ENCODE measurements at places on chromosomes 5 and 9.

DNA sequence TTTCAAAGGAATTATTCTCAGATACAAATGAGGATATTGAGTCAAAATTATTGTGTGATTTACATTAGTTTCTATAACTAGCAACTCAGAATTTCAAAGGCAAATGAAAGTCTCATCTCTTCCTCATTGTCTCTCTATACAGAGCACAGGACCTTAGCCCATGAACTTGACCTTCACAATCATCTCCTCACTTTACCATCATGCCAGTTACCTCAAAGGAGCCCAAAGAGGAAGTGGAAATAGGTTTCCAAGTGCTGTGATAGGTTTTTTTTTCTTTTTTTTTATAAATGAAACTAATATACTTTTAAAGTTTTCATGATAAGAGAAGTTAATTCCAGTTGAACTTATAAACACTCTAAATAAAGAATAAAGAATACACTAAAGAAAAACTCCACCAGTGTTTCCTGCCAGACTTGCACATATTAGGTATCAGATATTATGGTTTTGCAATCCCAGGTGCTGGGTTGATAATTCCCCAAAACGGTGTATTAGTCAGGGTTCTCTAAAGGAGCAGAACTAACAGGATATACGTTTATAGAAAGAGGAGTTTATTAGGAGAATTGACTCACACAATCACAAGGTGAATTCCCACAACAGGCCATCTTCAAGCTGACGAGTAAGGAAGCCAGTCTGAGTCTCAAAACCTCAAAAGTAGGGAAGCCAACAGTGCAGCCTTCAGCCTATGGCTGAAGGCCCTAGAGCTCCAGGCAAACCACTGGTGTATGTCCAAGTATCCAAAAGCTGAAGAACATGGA lies 50.1 kb upstream of the ADAMTS16 start:
- DNase-seq = no peak

GRCh38 chr5:95919658-95920057 lies 42.0 kb downstream of the ELL2 start:
- no peak for DNase-seq

DNA sequence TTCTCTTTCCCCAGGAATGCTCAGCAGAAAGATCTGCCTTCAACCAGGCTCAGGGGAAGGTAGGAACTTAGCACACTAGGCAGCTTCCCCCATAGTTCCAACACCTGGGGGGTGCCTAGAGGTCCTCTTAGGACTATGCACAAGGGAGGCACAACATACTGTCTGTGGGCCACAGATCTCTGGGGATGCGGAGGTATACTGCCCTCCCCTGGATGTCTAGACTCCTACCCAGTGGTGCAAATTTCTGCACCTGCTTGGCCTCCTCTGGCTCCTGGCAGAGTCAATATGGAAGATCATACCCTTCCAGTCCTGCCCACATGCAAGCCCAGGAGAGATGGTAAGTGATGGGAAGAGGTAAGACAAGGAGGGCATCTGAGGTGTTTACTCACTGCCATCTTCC lies 247.5 kb upstream of the DAPK1 start:
- DNase-seq = no peak

DNA sequence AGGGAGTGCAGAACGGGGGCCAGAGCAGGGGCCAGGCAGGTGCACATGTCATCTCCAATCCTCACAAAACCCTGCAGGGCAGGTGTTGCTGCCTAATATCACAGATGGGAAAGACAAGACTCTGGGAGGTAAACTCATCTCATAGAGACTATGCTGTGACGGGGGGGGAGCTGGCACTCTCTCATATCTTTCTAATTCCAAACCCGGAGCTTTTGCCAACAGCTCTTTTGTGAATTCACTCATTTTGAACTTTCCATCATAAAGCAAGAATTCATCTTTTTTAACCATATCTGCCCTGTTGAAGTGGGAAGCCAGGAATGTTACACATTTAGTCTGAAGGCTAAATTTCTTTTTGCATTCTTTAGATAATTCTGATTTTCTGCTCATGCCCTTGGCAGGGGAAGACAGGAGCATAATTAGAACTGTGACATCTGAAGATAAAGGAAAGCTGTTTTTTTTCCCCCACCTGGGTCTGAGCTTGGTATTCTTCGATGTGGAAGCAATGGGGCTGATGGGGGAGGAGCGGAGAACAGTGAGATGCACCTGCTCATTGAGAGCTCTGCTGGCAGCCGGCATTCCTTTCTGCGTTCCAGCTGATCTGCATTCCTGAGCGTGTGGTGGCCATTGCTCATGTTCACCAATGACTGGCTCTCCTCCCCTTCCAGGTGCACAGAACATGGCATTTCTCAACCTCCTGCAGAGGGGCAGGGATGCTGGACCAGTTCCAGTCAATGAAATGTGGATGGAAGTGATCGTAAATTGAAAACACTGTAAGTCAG lies 159.2 kb downstream of the NSG2 start:
- no peak for DNase-seq

GRCh38 chr9:33120620-33121019 lies 44.1 kb upstream of the SMU1 start:
- DNase-seq = no peak

GRCh38 chr9:131119600-131119999 lies 5.8 kb upstream of the NUP214 start:
- peak; percentile 57 for DNase-seq

- DNase-seq = no peak
These were observed 58.9 kb upstream of the MCCC2 start for GRCh38 chr5:71528206-71528605.

DNA sequence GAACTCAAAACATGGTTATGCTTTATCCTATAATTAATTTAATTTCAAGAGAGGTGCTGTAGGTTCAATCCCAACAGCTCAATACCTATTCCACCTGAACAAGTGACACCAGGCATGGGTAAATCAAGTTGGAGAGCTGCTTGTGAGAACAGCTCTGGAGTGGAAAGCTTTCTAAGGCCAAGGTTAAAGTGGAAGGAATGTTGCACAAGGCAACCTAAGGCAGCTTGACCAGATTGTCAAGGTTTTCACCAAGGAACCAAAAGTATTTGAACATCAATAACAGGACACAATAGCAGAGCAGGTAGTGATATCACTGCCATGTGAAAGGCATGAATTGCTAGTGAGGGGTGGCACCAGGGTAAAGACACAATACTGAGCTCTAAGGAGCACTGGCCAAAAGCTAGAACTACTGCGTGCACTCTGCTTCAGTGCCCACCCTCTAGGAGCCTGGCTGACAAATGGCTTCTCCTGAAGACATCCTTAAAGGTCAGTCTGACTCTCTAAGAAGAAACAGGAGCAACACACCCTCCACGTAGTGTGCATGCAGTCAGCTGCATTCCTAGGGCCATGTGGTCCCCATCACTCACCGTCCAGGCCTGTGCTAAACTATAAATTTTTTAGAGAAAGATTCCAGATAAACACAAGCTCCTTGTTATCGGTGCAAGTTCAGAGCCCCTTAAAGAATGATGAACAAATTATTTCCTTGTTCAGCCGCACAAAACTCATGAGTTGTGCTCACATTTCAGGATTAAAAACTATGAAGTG lies 677.7 kb upstream of the KLF4 start:
- no peak for DNase-seq

GRCh38 chr5:107792940-107793339 lies 122.2 kb upstream of the EFNA5 start:
- DNase-seq = no peak

DNA sequence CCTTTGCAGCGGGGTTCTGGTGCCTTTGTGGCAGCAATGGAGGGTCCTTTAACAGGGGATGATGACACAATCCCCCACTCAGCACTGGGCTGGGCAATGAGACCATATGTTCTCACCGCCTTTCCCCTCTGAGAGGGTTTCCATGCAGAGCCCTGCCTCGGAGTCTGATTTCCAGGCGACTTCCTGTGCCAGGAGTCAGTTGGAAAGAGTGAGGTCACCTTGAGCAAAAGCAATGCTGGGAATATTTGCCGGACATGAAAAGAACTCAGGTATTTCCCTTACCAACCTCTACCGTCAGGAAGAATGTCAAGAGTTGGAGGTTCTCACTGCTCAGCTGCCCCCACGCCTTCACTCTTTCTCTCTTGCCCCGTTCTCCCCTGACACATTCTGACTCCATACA lies 284.2 kb upstream of the IRX1 start:
- no peak for DNase-seq

- no peak for DNase-seq
These were observed 106.4 kb upstream of the STARD4 start for GRCh38 chr5:111618623-111619271.

GRCh38 chr9:114497236-114497635 lies 8.0 kb downstream of the WHRN start:
- DNase-seq = no peak

GRCh38 chr5:167639273-167639672 lies 652.2 kb upstream of the WWC1 start:
- no peak for DNase-seq

DNA sequence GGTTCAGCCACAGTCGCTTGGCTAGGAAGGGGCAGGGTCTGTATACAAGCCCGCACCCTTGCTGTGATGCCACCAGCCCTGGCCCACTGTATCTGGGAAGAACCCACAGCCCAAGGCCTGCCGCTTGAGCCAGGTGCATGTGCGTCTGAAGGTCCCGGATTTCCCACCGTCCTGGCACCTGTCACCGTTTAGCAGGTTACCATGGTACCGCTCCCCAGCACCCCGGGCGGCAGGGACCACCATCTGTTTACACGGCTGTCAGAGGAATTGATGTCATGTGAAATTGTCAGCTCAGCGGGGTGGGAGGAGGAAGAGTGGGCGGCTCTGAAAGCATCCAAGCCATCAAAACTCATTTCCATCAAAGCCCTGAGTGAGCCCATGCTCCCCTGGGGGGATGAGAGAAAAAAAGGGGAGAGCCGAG lies 92.7 kb downstream of the HRH2 start:
- no peak for DNase-seq

DNA sequence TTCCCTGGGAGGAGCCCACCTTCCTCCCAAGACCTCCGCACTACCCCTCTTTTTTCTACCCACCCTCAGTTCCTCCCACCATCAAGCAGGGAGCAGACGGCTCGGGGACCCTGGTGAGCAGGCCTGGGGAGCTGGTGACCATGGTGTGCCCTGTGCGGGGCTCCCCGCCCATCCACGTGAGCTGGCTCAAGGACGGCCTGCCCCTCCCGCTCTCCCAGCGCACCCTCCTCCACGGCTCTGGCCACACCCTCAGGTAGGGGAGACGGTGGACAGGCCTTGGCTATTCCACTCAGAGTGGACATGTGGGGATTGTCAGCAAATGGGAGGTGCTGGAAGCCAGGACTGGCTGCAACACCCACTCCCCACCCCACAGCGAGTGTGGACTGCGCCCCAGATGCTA lies 52.9 kb upstream of the ASS1 start:
- DNase-seq = no peak

- peak; percentile 67 for DNase-seq
These were observed 27.5 kb downstream of the IRF1 start for GRCh38 chr5:132462856-132463745.

GRCh38 chr5:120545951-120546350 lies 81.9 kb downstream of the PRR16 start:
- DNase-seq = no peak

- DNase-seq = no peak
These were observed 209.6 kb downstream of the FBN2 start for GRCh38 chr5:128328446-128328845.

GRCh38 chr5:37975531-37975930 lies 135.7 kb upstream of the GDNF start:
- no peak for DNase-seq

- no peak for DNase-seq
These were observed 279.4 kb upstream of the WWC1 start for GRCh38 chr5:168012006-168012405.

- DNase-seq = no peak
These were observed 182.9 kb upstream of the MAP1B start for GRCh38 chr5:71924325-71924724.

DNA sequence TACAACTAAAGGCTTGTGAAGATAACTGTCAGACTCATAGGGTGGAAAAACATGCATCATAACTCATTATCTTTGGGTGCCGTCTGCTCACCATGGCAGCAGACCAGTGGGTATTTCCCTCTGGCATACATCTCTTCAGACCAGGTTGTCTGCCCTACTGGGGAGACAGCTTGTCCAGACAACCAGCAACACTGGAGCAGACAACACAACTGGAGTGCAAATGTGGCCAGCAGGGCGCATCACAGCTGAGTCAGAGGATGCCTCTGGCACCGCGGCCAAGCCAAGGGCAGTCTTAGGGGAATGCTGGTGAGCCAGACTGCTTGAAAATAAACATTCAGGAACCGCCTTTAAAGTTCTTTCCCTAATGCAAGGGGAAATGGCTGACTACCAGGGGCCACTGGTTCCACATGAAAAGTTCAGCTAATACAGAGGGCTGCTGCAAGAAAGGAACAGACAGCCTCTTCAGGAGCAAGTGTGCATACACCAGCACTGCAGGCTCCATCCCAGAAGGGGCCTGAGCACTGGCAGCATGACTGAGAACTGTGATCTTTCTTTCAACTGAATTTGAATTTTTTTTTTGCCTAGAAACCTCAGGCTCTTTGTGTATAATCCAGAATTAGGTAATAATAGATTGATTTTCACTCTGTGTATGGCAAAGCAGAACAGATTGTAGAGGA lies 77.3 kb downstream of the MAMDC2 start:
- no peak for DNase-seq

GRCh38 chr5:6752236-6752635 lies 39.0 kb downstream of the TENT4A start:
- DNase-seq = peak; percentile 55

- no peak for DNase-seq
These were observed 13.5 kb downstream of the MOCS2 start for GRCh38 chr5:53095931-53096525.

- DNase-seq = no peak
These were observed 124.2 kb upstream of the CCDC152 start for GRCh38 chr5:42632354-42632900.

DNA sequence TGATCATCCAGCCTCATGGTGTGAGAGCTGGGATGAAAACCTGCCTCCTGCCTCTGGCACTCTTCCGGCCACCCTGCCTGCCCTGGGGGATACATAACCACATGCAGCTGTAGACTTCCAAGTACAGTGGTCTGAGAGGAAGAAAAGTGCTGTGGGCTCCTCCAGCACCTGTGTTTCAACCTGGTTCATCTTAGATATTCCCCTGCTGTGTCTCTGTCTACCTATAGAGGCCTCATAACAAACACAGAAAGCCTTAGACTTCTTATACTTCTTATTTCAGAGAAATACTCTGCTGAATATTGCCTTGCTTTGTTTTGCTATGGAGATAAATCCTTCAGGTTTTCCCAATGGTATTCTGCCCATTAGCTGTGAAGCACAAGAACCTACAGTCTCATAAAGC lies 19.6 kb upstream of the TNFAIP8 start:
- DNase-seq = no peak
